ENCODE measurements at places on chromosomes 5 and 9.

- DNase-seq, result no peak
These were observed 69.3 kb downstream of the TLE4 start for GRCh38 chr9:79641070-79641469.

DNA sequence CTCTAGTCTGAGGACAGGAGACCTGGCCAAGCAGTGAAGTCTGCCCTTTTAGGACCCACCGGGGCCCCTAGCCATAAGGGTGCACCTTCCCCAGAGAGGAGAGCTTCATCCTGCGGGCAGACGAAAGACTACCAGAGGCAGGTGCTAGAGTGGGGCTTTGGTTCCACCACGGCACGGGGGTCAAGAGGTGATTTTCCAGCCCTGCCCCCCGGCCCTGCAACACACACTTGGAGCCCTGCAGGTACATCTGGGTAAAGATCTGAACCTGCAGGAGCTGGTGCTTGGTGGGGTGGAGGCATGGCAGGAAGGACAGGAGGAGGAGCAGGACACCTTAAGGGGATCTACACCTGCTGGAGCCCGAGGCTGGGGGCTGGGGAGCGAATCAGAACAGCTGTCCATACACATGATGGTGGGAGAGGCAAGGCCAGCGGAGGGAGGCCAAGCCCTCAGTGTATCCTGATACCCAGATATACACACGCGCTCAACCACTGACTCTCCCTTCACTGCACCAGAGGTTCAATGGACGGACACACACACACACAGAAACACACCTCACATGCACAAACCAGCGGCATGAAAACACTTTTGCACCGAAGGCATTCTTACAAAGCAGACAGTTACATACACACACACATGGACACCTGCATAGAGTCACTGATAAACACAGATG is 98.4 kb upstream of the MVB12B start:
- DNase-seq, result no peak

DNA sequence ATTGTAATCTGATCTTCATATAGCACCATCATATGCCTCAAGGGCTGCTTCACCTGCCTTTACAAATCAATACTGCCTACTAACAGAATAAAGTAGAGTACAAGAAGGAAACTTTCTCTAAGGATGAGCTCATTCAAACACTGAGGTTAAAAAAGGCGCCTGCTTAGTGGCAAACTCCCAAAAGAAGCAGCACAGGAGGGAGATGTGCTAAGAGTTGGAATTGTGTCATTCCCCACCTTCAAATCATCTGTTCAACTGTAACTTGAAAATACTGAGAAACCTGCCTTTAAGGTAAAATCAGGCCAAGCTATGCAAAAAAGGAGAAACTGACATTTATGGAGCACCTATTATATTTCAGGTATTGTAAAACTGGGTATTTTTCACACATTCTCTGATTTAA is 560.6 kb downstream of the PTPRD start:
- DNase-seq, result no peak

GRCh38 chr9:6686396-6686795 is 40.9 kb upstream of the GLDC start:
- DNase-seq, result no peak

- DNase-seq, result no peak
These were observed 337.0 kb upstream of the SMC2 start for GRCh38 chr9:103757062-103757461.

DNA sequence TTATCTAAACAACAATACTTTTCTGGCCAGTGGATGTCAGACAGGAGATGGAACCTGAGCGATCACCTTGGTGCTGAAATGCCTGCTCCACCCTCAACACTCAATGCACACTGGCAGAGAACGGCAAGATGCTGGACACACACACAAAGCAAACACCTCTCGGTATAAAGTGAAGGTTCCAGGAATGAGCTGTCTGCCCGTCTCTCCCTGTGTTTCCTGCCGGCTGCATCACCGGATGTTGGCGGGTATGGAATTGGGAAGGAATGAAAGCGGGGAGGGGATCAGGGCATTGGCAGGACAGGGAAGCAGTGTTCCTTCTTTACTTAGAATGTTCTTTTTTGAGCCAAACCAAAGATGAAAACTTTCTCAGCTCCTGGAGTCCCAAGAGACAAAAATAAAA is 59.2 kb downstream of the MED10 start:
- no peak for DNase-seq

GRCh38 chr9:77978086-77978781 is 53.4 kb downstream of the GNAQ start:
- no peak for DNase-seq

- no peak for DNase-seq
These were observed 511.7 kb downstream of the AGTPBP1 start for GRCh38 chr9:85230081-85230480.

DNA sequence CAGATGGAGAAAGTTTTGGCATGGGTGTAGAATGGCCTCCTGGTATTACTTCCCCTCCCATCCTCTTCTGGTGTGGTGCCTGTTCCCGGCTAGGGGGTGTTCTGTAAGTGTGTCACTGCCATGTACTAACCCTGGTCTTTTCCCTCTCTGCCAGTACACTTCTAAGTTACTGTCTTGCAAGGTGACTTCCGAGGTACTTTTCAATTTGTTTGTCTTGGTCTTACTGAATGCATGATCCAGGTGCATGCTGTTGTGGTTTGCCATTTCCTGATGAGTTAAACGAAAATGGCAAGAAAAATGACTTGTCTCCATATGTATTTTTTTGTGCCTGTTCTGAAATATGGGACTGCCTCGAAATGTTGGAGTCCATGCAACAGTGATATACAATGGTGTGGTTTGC is 46.0 kb downstream of the C9orf152 start:
- DNase-seq, result no peak

DNA sequence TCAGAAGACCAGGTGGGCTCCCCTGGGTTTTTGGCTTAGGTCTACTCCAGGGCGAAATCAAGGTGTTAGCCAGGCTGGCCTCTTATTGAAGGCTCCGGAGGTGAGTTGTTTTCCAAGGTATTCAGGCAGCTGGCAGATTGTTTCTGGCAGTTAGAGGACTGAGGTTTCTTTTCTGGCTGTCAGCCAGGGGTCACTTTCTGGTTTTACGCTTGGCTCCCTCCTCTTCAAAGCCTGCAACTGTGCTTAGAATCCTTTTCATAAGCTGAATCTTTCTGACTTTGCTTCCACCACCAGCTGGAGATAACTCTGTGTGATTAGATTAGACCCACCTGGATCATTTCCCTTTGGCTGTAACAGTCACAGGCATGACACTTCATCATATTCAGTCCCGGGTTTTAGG is 24.6 kb downstream of the RFK start:
- DNase-seq, result no peak

DNA sequence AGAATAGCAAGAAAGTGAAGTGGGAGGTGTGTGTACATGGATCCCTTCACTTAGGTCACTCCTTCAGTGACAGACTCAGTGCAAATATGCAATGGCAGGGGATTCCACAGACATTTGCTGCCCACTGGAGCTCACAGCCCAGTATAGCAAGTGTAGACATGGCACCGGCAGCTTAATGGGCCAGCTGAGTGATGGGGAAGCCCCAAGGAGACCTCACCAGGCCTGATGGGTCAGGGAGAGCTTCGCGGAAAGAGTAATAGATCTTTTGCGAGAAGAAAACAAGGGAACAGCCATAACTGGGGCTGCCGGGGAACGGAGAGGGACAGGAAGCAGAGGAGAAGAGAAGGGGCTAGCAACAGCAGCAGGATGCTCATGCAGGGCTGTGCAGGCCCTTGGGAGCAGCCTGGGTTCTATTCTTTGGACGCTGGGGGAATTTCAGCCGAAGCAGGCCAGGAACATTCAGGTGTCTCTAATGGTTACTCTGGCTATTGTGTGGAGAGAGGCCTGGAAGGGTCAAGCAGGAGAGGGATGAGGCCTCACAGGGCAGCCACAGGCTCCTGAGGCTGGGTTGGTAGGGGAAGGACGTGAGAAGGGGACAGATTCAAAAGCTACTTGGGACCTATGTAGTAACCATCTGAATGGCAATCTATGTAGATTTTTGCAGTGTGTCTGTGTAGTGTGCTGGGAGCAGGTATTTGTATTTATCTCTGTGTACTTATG is 27.0 kb downstream of the TCF7 start:
- DNase-seq, result no peak

DNA sequence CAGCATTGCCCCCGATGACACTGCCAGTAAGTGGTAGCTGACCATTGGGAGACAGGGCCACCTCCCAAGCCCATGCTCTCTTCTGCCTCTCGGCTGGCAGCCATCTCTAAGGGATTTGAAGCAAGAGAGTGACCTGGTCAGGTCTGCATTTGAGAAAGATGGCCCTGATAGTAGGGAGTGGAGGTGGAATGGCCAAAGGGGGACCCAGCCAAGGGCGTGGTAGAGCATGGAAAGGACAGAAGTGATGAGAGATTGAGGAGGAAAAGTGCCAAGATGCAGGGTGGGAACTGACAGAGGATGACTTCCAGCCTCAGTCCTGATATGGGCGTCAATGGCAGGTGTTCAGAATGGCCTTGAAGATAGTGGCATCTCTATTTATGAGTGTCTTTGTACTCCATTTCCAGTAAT is 9.0 kb downstream of the ABL1 start:
- no peak for DNase-seq

DNA sequence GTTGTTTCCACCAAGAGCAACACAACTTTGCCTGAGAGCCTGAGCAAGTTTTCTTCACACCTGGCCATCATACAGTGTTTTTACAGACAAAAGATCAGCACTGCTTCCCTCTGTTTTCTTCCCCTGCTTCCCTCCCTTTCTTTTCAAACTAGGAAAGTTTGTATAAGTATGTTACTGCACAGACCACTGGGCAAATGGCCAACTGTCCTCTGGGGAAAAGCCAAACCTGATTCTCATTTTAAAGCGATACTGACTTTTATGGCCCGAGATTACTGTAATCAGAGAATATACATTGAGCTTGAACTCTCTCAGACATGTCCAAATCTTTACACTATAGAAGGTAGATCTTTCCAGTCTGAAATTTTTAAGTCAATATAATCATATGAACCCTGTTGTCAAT is 415.0 kb downstream of the NFIB start:
- DNase-seq, result no peak

- no peak for DNase-seq
These were observed 52.3 kb downstream of the GGTA1 start for GRCh38 chr9:121447321-121447834.

- no peak for DNase-seq
These were observed 19.5 kb upstream of the TMEM174 start for GRCh38 chr5:73153513-73153912.

DNA sequence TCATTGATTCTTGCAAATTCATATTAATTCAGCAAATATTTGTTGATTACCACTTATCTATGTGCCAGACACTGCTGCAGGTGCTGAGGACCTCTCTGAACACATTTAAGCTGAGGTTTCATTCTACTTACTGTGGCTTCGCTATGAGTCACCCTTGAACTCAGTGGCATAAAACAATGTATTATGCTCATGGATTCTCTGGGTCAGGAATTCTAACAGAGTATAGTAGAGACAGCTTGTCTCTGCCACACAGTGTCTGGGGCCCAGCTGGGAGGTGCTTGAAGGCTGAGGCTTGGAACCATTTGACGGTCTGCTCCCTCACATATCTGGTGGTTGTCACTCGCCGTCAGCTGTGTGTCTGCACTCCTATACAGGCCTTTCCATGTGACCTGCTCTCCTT is 124.3 kb upstream of the NR3C1 start:
- DNase-seq, result no peak

All from progenitor cell of endocrine pancreas (in vitro differentiated cells).